ENCODE measurements at places on chromosomes 7 and 10.

- no peak for DNase-seq
Measured at GRCh38 chr10:133590226-133590969, 25.0 kb upstream of the SYCE1 start.

DNA sequence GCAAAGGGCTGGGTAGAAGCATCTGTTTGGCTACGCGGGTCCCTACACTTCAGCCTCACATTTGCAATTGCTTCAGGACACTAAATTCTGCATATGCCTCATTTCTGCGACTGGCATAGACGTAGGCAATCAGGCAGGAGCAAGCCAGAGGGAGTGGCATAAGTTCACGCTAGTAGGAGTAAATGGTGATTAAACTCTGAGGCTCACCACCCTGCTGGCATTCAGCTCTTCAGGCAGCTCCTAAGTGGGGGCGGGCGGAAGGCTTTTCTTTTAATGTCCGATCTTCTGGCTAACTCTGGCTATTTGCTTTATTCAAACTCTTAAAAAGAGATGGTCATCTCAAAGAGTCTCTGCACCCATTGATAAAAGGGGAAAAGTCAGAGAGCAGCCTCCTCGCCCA is 45.3 kb downstream of the RGS10 start:
- no peak for DNase-seq

DNA sequence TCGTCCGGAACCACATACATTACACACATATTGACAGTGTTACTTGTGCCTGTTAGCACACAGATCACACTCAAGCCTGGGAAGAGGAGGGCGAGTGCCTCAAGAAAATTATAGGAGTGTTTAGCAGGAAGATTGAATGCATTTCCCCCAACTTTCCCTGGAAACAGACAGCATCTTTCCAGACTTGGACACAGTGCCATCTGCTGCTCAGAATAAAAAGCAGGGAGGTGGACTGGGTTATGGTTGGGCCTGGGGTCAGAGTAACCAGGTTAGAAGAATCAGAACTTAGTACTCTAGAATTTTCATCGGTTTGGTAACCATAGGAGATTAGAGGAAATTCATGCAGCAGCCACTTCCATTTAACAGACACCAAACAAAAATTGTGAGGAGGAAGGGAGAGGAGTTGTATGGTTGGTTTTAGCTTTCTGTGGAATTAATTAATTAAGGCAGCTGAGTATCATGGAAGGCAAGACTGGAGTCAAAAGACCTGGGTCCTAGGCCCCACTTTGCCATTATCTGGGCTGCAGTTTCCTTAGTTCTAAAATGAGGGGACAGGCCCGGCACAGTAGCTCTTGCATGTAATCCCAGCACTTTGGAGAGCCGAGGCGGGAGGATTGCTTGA is 43.4 kb upstream of the OPTN start:
- no peak for DNase-seq

DNA sequence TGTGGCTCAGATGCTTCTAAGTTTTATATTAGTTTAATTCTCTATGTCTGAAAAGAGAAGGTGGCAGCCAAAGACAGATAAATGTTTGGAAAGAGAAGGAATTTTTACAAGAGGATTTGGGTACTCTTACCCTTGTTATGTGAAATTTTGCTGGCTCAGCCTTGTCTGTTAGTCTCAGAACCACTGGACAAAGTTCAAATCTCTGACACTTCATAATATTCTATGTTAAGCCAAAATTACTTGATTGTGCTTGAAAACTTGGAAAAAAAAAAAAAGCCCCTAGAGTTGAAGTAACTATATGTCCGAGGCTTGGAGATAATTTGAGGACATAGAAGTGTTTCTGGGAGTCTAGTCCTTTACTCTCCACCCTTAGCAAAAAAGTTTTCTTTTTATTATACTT is 1079.3 kb upstream of the LRRTM3 start:
- DNase-seq, result no peak

DNA sequence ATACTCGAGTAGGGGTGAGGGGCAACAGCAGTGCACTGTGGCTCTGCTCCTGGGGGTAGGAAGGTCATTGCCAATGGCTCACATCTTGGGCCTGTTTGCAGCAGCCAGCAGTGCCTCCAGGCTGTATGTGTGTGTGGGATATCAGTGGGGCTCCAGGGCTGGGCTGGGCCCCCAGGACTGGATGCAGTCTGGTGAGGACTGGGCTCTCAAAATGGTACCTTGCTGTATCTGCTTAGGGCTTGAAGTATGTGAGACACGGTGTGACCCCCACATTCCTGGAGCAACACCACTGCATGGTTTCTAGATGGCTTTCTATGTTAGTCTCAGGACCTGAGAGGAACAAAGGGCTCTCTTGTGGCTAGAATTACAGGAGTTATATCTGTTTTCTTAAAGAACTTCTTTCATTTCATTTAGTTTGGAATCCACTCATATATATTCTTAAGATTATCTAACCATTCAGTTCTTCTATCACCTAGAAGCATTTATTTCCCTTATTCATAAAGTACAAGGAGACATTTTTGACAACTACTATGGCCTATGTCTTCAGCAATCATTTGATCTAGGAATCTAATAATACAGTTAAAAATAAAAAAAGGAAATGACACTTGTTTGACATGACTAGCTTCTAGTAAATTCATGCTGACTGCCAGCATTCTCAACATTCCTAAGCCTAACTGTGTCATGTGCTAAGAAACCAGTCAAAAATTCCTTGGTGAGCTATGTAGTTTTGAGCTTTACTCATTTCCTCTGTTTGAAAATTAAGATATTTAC is 443.2 kb upstream of the SEMA3A start:
- no peak for DNase-seq

DNA sequence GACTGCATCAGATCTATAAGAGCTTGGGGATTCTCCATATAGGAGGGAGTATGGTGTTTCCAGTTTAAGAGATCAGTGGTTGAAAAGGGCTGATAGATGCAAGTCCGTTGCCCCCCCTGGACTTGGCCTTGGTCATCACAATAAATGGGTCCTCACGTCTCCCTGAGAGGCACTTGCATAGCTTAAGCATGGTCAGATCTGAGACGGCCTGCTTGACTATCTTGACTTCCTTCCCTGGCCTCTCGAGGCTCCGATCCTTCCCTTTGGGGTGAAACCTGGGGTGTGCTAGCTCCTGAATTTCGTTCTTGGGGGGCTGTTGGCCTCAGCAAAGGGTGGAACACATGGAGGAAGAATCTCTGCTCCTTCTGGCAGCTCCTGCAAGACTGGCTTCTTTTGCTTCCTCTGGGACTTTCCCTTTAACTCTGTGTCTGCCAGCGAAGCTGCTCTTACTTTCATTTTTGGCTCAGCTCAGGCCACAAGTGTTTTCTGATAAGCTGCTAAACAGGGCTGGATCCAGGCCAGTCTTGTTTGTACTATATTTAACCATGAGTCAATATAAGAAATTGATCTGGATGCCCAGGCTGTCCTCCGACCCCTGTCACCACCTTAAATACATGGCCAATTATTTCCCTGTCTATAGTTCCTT is 11.2 kb upstream of the ZNF485 start:
- peak; percentile 63 for DNase-seq

DNA sequence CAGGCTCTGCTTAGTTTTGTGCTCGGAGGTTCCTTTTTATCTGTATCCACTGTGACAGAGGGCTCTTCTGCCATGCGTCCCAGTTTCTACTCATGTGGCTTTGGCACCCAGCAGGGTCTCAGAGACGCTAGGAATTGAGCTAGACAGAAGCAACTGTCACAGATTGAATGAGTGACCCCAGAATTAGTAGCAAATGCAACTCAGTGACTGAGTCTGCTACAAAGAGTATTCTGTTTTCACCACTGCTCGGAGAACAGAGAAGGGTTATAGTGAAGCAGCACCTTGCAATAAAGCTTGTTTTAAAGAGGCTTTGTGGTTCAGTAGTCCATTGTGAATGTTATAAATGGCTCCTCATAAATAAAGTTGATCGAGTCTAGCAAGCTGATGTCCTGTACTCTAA is 113.2 kb downstream of the DNAH11 start:
- no peak for DNase-seq

- DNase-seq, result no peak
Measured at GRCh38 chr10:61793760-61794703, 107.5 kb upstream of the ARID5B start.

DNA sequence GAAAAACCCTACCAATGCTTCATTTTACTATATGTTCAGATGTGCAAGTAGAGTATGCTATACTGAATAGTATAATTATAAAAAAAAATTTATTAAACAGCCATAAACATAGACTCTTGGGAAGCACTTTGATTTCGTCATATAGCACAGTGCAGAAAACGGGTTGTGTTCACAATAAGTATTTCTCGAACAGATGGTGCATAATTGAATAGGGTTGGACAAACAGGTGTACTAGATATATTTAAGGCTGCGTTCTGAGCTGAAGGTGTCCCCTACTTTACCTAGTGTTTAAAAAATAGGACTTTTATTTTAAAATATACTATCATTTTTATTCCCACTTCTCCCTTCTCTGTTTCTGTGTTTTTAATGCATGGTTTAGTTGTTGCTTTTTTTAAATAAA is 841.5 kb downstream of the ANKRD7 start:
- no peak for DNase-seq

Data from CD4-positive, alpha-beta T cell treated with Interleukin-4 for 1 hour (primary cell).